Lower lobe of right lung (tissue), 2 donors: ENCODE measurements at places on chromosomes 1 and 21. TPM values are rescaled to one million over a fixed set of nuclear protein-coding genes. Genes with fewer than 3 reads are reported as not detected.

LAPTM5 gene
- 544 TPM for total RNA-seq

GPA33 gene
- total RNA-seq = 3.6 TPM

MYCL gene
- 3.9 TPM for total RNA-seq

RNF186 gene
- total RNA-seq = not detected

- DNase-seq = no peak
These were observed 692 bp upstream of the H6PD start for GRCh38 chr1:9233942-9234222.

DNA sequence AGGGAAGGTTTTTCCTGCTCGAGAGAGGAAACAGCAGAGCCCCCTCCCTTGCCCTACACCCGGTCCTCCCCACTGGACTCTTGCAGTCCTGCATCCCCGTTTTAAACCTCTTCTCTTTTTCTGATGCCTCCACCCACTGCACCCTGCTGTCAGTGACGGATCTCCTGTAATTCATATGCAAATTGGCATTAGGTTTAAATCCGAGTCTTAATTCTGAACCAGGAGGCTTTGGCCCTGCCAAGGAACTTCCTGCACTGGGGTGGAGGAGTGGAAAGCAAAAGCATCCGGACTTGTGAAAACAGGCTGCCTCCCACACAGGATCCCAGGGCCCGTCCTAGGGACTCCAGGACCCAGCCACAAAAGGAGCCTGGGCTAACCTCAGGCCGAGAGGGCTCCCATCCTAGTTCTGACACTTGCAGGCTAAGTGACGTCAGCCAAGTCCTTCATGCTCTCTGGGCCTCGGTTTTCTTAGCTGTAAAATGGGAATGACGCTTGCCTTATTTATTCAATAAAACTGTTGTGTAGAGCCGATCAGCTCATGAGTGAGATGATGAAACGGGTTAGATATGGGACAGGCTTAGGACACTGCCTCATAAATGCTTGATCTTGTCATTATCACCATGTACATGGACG, 613.3 kb downstream of the AJAP1 start:
- DNase-seq = no peak

DNA sequence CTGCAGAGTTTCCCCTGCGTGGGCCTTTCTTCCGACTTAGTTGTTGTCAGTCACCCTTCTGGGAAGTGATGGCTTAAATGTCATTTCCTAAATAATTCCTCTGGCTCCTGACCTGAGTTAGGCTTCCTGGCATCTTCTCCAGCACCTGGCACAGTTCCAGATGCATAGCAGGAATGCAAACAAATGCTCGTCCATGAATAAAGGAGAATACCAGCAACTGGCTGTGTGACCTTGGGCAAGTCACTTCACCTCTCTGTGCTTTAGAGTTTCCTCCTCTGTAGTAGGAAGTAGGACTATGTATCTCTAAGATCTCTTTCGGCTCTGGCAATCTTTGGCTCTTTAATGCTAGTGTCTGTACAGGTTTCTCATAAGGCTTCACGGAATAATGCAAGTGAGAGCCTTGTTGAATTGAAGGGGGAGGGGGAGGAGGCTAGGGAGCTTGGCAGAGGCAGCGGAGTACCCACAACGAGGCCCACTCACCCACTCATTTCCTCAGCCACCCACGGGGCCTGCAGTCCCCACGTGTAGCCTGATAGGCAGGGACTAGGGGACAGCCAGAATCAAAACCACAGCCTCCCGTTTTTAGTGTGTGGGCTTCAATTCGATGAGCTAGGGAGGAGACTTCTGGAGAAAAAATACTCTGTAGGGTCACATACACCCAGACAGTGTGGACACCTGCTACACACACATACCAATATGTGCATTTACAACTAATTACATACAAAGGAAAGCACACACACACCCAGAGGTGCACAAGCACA, 48.1 kb downstream of the TENT5C start:
- no peak for DNase-seq

DNA sequence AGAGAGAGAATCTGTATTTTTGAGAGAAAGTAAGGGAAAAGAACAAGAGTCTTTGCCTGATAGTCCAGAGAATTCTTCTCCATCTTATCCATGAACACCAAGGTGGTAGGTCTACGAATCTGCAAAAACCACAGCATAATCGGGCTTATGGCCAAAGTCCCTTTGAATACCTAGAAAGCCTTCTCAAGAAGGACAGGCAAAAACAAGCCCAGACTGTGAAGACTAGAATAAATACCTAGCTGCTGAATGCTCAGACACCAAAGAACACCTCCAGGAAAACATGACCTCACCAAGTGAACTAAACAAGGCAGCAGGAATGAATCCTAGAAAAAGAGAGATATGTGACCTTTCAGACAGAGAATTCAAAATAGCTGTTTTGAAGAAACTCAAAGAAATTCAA, 79.2 kb downstream of the HFM1 start:
- DNase-seq = no peak

GRCh38 chr1:64983110-64983509, 16.8 kb upstream of the JAK1 start:
- no peak for DNase-seq

DNA sequence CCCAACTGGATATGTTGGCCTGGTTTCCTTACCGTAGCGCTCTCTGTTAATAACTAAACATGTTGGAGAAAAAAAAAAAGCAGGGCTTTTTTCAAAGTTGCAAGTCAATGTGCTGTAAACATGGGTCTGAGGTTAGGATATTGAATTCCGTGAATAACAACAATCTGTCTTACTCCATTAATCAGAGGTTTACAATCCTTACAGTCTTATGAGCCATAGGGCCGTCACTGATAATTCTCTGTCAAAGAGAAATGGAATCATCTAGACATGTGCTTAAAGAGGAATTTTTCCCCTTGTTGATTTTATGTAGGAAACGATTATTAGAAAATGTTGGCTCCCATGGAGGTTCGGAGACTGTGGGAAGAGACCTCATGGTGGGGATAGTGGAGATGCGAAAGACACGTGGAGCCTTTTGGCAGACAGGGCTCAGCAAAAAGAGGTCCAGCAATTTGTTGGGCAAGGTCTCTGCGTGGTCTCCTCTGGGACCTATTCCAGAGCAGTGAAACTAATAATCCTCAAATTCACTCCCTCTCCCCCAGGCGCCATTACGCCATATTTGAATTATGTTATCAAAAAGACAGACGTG, 83.5 kb upstream of the CLDN14 start:
- DNase-seq = no peak

DNA sequence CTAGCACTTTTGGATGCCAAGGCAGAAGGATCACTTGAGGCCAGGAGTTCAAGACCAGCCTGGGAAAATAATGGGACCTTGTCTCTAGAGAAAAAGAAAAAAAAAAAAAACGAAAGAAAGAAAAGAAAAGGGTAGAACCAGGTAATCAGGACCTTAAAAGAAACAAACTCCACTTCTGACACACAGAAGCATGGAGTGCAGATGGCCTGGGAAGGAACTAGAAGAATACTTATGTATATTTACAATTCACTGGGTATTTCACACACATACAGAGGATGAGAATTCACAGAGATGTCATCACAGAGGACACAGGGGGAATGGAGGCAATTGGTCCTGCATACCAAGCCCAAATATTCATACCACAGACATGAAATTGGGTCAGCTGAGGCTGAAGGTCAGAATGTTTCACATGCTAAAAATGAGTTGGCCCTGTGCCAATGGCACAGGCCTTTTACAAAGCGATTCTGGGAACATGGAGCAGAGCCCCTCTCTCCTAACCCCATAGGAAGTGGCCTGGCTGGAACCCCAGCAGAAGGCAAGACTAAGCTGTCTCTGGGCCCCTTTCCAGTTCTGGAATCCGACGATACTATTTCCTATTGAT, 4.4 kb downstream of the B4GALT3 start:
- DNase-seq = no peak

GRCh38 chr1:198259333-198260074, 102.7 kb downstream of the NEK7 start:
- no peak for DNase-seq

- DNase-seq = no peak
These were observed 746 bp downstream of the MACF1 start for GRCh38 chr1:39205102-39205780.

DNA sequence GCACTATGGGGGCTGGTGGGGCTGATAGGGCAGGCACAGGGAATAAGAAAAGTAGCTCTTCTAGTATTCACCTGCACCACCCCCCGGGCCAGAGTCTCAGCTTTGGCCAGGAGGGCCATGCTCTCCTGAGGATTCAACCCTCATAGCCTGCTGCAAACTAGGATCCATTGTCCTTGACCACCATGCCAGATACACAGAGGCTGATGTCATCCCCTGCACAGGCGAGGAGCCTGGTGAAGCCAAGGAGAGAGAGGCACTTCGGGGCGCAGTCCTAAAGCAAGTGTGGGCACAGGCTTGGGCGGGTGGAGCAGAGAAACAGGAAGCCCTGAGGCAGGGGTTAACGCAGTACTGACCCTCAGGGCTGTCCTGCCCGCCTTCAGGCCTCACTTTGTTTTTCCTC, 29.5 kb downstream of the TMEM53 start:
- DNase-seq = no peak

DNA sequence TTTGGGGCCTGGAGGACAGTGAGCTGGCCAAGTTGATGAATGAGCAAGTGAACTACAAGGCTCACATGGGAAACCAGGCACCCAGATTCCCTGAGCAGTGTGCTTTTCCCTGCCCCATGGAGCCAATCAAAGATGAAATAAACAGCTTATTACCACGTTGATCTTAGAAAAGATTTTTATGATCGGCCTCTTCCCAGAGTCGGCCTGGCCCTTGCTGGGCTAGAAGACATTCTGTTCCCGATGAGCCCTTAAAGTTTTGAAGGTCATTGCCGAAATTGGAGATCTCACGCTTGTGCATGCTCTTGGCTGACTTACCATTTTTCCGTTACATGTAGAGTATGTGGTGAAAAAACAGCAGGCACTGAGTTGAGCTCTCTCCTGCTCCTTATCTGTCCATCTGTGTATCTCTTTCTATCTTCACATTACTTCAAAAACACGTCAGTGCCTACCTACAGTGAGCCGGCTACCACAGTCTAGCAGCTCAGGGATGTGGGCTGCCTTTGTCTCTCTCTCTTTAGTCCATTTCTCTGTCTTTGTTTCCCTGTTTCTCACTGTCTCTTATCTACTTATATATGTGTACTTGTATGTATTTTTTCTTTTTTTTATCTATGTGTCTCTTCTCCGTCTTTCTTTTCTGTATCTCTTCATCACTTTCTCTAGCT, 248.8 kb upstream of the USP24 start:
- DNase-seq = no peak

- no peak for DNase-seq
These were observed 9.0 kb upstream of the ELOVL1 start for GRCh38 chr1:43376723-43377235.
